Right atrium auricular region (tissue), 2 donors: ENCODE measurements at places on chromosomes 12 and 14. TPM values are rescaled to one million over a fixed set of nuclear protein-coding genes. Genes with fewer than 3 reads are reported as not detected.

- DNase-seq: no peak
Measured at GRCh38 chr12:10388624-10389413, 1.0 kb downstream of the KLRK1 start.

The DCN gene
- total RNA-seq: 994 TPM

The MIPOL1 gene
- 6.2 TPM for total RNA-seq

GRCh38 chr14:23121361-23121771 lies 2.3 kb upstream of the CEBPE start:
- DNase-seq: no peak

DNA sequence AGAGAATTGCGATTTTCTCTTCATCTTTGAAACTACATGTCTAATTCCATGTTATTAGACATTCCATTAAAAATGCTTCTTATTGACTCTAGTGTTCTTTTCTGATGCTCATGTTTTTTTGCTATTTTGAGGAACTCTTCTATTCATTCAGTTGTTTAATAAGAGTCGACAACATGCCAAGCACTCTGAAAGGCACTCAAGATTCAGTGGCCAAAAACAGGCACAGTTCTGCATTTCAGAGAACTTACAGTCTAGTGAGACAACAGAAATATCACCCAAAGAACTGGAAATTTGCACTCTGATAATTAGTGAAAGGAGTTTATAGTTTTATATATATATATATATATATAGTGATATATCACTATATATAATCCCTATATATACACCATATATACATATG lies 111.7 kb downstream of the TSHR start:
- DNase-seq: no peak

DNA sequence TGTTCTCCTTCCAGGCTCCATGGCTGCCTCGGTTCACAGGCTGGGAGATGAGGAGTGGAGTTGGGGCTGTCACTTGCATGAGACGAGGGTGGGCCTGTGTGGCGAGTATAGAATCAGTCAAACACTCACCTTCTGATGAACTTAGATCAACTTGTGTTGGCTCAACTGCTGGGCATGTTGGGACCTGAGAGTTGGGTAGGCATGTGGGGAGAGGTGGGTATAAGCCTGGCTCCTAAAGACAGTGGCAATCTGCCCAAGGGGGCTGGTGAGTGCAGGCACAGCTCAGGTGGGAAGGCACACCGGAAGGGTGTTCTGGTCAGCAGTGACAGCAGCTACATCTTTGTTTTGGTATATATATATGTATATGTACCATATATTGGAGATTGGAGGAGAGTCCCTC lies 30.1 kb upstream of the TDRD9 start:
- DNase-seq: no peak

DNA sequence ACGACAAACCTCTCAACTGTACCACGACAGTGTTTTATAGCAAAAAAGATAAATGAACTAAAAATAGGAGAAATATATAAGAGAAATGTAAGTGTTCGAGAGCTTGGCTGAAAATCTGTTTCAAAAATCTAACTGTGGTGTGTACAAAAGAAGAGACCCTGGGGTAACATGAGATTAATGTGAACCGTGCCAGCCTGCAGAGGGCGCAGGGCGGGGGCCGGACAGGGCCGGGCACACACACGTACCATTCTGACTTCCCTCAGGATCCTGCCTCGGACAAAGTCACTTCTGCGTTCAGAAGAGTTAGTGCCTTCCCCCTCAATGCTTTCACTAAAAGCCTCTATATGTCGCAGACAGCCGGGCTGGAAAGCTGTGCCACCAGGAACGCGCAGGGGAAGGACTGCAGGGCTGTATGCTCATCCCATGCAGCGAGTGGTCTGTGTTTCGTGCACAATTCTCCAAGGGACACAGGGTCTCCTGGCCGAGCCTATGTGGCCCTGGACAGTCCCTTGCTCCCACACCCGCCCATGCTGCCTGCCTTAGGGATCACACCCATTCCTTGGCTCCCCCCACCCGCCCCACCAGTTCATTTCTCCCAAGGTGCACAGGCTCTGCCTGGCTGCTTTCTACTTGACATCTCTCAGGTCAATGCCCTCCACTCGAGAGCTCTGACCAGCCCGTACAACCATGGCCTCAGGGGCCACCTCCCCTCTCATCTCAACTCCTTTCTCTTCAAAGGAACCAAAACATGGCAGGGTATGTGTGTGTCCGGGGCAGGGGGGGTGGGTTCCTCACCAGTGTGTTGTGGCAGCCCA lies 8.5 kb downstream of the CDCA4 start:
- no peak for DNase-seq

DNA sequence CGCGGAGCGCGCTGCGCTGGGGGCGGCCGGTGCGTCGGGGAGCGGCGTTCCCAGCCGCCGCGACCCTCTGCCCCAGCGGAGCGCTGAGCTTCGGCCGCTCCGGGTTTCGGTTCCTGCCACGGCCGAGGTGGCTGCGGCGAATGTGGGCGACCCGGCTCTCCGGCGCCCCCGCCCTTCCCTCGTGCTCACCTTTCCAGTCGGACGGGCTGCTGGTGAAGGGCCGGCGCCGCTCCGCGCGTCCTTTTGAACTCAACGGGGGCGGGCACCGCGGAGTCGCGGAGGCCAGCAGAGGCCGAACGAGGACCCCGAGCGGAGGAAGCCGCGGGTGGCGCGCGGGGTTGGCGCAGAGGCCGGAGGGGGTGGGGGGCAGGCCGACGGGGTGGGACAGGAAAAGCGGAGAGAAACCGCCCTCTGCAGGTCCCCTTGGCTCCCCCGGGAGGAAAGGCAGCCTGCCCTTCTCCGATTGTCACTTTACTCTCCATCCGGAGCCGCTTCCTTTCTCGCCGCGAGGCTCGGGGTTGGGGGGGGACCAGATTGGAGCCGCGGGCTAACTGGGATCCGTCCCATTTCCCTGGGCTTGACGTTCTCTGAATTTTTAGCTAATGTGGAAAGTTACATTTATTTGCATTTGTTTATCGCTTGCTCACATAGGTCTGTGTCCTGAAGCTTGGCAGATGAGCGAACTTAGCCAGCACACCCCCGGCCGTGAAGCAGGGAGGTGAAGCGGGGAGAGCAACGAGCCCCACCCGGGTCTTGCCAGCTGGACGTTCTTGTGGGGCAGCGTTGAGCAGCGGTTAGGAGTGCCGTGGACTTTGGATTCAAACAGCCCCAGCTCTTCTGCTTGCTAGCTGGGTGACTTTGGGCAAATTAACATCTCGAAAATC lies at the start of gene SMAGP:
TSS of gene SMAGP (minus strand) at position 349 of the 884 bp plus-strand sequence. CDS start 1,137 bp downstream, outside the sequence.
- DNase-seq: peak; percentile 60

DNA sequence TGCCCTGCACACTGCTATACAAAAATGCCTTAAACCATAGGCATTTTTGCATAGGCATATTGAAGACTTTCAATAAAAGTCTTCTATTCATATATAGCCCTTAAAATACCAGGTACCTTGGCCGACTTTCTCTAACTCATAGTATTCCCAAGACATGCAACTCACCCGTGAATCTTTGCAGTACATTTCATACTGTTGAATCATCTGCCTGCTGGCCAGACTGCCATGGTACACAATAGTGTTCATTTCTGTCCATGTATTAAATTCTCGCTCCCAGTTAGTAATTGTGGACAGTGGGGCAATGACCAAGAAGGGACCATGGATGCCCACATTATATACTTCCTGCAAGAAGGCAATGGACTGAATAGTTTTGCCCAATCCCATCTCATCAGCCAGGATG lies 24.3 kb upstream of the SUPT16H start:
- no peak for DNase-seq

DNA sequence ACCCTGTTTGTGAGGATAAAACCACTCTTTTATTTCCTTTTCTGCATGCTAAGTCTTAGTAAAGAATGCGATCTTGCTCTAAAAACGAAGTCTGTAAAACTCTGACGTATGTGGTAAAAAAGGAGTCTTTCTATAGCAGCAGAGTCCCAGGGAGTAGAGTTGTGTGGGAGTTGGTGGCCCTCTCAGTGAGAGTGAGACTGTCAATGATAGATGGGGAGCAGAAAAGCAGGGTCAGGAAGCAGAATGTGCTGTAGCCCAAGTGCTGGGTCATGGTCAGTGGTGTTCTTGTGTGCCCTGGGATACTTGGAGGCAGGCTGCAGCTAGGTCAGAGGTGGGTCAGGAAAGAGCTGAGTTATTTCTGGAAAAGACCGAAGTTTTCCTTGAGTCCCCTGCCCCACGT lies 20.3 kb upstream of the GPR33 start:
- DNase-seq: no peak

DNA sequence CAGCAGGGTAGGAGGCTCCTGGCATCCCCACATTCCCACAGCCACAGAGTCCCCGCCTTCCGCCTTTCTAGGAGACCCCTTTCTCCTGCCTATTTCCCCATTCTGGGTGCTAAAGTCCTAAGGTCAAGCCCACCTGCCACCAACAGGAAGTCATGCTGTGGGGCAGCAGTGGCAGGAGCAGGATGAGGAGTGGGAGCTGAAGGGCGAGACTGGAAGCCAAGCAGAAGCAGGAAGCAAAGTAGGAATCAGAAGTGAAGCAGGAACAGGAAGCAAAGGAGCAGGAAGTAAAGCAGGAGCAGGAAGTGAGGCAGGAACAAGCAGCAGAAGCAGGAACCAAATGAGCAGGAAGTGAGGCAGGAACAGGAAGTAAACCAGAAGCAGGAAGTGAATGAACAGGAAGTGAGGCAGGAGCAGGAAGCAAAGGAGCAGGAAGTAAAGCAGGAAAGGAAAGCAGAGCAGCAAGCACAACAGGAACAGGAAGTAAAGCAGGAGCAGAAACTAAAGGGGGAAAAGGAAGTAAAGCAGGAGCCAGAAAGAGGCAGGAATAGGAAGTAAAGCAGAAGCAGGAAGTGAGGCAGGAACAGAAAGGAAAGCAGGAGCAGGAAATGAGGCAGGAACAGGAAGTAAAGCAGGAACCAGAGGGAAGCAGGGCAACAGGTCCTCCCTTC lies 38.3 kb upstream of the RIMBP2 start:
- no peak for DNase-seq

GRCh38 chr14:36420149-36420687 lies 99.8 kb upstream of the MBIP start:
- no peak for DNase-seq

GRCh38 chr14:92463141-92463540 lies 50.4 kb upstream of the RIN3 start:
- peak; percentile 50 for DNase-seq

DNA sequence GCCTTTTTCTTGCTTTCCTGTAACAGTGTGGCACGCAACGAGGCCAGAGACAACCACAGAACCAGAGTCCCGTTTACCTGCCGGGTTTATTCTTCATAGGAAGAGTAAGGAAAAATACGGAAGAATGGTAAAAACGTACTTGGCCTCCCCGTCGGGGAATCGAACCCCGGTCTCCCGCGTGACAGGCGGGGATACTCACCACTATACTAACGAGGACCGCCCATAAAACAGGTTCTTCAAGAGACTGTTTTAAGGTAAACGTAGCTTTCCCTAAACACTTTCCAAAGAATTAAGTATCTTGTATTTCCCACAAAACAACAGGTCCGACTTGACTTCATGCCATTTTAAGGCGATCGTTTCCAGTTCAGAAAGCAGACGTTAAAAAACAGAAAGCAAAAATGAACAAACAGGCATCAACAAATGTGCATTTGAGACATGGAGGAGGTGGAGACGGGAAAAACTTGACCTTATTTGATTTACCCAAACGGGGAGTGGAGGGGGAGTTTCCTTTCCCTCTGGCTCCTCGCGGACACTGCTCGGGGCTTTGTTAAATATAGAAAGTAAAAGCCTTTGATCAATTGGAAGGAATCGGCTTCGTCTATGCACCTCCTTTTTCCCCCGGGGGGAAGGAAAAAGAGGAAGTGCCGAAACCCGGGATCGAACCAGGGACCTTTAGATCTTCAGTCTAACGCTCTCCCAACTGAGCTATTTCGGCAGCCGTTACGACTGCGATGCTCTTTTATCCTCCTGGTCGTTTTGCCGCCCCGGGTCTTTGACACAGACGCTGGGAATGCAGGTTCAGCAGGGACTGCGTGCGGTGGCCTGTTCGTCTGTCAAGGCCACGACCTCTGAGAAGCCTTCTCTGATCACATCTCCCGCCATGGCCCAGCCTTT lies 13.0 kb upstream of the UBC start:
- DNase-seq: peak; percentile 98

DNA sequence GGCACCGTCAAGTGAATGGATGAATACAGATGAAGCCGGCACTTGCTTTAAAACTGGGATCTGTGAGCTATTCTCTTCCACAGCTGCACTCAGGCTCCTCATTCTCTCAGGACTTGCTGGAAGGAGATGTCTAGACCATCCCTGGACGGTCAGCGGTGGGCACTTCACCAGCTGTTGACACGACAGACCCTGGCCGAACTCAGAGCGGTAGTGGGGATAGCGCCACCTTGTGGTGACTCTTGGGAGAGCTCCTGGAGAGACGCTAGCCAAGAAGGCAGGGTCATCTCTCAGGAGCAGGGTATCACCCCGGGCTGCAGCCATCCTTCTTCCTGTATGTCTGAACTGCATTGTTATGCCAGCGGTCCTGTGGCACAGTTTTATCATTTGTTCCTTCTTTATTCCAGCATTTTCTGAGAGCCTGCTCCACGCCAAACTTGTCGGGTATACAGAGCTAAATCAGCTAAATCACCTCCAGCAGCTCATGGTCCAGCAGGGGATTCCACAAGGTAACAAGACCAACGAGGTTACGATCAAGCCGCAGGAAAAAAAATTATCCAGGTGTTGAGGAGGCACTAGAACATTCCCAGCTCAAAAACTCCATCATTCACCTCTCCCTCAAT lies 10.0 kb downstream of the WNT1 start:
- no peak for DNase-seq

The HNF1A gene
- not detected for total RNA-seq

GRCh38 chr12:114272605-114273004 lies 133.3 kb downstream of the TBX5 start:
- DNase-seq: no peak

- no peak for DNase-seq
Measured at GRCh38 chr14:38063711-38064320, 143.9 kb upstream of the SSTR1 start.

DNA sequence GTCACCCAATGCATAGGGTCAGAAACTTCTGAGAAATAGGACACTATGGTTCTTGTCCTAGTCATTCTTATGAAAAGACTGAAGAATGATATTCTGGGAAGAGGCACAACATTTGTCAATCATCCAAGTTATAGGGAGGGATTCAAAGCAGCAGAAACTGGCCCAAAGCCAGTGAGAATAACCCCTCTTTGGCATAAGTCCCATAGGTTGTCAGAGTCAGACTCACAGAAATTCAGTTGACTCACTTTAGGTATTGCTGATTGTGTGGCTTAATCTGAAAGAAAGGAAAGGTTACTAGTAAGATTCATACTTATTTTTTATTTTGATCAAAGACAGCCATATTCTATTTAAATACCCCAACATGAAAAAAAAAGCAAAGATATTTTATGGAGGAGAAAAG lies 151.0 kb downstream of the SRGAP1 start:
- DNase-seq: no peak

DNA sequence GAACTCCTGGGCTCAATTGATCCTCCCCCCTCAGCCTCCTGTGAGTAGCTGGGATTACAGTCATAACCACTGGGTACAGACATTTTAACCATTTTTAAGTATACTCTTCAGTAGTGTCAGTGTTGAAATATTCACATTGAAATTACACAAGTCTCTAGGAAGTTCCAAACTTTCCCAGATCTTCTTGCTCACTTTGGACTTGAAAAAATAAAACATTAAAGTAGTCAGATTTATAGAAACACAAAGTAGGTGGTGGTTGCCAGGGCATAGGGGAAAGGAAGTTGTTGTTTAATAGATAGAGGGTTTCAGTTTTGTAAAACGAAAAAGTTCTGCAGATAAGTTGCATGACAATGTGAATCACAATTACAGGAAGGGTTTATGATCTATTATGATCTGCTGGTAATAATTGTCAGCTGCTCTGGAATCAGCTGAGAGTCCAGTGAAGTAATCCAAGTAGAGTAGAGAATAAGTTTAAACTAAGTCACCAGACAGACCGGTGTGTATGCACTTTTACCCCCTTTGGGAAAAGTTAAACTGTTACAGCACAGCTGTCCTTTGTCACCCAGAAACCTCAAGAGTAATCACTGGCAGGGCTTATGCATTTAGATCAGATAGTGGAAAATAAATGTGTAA lies 27.4 kb downstream of the PCNX1 start:
- DNase-seq: no peak
